ENCODE measurements at places on chromosomes 11 and 22.

DNA sequence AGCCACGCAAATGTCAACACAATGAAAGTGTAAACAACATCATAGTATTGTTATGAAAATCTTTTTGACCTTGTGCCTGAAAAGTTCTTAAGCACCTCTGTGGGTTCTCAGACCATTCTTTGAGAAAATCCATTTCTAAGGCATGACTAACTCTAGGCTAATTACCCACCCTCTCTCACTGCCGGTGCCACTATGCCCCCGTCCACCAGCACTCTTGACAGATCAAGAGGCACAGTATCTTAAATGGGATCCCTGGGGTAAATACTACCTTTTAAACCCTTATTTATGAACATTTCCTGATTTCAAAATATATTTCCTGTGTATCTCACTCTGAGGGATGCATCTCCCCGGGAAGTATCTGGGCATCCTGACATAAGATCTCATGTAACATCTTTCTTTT is 607.5 kb downstream of the METTL15 start:
- no peak for DNase-seq

DNA sequence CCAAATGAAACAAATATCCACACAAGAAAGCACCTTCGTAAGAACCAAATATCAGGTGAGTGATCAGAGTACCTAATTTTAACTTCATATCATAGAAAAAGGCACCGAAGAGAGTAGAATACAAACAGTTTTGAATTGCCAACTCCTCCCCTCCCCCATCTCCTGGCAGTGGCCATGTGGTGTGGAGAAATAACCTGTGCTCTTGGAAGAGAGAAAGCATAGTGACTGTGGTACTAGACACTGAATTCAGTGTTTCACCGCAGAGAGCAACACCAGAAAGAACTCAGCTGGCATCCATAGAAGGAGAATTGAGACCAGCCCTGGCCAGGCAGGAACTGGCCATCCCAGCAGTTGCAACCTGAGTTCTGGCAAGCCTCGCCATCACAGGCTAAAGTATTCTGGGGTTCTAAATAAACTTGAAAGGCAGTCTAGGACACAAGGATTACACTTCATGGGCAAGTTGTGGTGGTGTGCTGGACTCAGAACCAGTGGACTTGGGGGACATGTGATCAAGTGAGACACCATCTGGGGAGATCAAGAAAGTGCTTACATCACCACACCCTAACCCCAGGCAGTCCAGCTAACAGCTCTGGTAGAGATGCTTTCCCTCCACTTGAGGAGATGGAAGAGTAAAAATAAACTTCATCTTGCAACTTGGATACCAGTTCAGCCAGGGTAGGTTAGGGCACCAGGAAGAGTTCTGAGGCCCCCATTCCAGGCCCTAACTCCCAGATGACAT is 1003.2 kb downstream of the NTM start:
- DNase-seq, result no peak

- no peak for DNase-seq
These were observed 702 bp downstream of the SYN3 start for GRCh38 chr22:33057363-33057995.

- no peak for DNase-seq
These were observed 1.4 kb upstream of the CSF2RB start for GRCh38 chr22:36911887-36912661.

- peak; percentile 28 for DNase-seq
These were observed 784 bp upstream of the SYNGR1 start for GRCh38 chr22:39348909-39349505.

GRCh38 chr11:58965246-58965985 is 26.1 kb downstream of the GLYATL1 start:
- DNase-seq, result no peak

DNA sequence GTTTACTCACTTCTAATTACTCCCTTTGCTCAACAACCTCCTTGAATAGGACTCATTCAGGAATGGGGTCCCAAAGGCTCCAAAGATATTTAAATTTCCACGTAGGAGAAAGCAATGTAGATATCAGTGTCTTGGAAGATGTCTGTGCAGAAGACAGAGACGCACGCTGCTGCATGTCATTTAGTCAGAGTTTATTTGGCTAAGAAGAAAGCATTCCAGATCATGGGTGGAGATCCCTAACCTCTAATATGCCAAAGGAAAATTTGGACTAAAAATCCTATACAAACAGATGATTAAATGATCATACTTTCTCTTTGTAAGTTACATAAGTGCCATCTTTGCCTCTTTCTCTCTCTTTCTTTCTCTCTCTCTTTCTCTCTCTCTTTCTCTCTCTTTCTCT is at the start of gene OR10D3:
TSS of gene OR10D3 (plus strand) at position 278 of the 400 bp plus-strand sequence. CDS start 1,925 bp downstream, outside the sequence.
- no peak for DNase-seq

DNA sequence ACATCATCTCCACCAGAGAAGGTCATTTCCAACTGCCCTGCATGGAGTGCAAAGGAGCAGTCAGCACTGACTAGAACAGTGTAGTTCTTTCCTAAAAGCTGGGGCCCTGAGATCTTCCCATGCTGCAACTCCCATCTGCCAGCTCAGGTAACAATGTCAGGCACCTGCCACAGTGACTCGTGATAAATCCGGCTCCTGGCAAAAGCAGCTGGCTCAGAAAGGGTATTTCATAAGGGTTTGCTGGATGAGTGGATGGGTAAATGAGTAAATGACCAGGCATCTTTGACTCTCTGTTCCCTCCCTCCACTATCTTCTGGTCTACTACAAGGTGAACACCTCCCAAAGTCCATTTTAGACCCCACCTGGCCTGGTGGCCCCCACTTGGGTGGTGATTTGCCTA is 403.6 kb downstream of the NXPE2 start:
- DNase-seq, result no peak

DNA sequence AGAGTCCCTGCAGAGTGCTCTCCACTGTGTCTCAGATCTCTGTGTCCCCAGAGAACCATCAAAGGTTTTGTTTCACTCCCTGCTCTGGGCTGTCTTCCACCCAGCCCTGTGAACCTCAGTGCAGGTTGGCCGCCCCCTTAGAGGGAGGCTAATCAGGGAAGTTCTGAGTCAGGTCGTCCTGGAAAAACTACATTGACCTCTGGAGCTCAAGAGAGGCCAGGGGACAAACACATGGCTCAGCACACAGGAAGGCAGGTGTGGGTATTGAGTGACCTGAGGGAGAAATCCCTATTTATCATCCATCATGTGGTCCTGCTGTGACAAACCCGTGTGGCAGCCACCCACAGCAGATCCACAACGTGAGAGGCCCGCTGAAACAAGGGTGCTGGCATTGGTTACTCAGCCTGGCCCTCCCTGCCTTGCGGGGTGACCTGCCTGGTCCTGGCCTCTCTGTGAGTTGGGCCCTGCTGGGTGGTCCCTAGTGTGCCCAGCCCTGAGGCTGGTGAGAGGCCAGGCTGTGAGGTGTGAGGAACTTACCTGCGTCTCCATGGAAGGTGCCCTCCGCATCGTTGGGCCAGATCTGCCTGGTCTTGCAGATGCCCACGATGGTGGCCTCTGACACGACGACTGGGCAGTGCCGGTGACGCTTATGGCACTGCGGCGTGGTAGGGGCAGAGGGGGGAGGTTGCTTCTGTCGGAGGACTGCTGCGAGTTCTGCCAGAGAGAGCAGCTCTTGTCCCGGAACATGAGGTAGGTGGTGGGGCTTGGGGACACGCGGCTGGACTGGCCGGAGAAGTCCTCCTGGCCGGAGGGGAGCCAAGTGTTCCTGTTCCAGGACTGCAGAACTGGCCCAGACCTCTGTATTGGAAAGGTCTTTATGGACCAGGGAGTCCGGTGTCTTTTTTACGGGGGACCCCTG is 669 bp upstream of the BCR start:
- DNase-seq, result no peak

DNA sequence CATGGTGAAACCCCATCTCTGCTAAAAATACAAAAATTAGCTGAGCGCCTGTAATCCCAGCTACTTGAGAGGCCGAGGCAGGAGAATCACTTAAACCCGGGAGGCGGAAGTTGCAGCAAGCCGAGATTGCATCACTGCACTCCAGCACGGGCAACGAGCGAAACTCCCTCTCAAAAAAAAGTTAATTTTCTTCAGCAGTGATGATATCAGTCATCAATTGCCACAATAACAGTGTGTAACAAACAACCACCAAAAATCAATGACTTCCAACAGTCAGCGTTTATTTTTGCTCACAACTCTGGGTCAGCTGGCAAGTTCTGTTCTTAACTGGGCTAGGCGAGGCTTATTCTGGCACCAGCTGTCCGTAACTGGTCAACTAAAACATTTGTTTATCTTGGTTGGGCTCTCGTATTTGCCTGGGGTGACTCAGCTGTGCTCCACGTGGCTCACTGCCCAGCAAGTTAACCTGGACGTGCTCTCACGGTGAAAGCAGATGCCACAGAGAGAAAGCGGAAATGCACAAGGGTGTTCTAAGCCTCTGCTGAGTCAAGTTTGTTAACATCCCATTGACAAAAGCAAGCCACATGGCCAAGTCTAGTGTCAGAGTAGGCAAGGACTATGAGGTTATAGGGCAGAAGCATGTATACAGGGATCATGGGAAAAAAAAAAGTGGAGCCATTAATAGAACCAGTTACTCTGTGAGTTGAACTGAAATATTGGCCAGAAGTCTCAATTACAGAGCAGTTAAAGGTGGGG is 52.1 kb downstream of the LHFPL7 start:
- no peak for DNase-seq

DNA sequence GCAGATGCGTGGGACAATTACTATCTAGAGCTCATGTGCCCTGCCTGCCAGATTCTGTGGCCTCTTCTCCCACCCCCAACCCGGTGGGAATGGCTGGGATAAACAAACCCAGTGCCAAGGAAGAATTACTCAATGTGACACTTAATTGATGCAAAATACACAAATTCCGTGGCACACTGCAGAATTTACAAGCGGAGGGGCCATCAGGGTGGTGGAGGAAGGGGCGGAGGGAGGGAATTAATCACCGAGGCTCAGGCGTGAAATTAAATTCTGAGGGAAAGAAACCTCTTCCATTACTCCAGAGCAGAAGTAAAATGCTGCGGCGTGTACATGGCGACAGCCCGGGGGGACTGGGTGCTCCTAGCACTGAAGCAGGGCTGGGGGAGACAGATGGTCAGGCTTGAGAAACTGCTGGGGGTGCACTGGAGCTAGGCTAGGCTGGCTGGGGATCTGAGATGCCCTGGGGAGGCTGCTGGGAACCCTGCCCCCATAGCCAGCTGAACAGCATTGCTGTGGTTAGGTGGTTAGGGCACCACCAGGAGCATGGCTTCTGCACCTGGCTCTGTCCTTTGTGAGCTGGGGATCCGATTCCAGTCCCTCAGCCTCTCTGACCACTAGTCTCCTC is 200.6 kb downstream of the CEP164 start:
- no peak for DNase-seq

DNA sequence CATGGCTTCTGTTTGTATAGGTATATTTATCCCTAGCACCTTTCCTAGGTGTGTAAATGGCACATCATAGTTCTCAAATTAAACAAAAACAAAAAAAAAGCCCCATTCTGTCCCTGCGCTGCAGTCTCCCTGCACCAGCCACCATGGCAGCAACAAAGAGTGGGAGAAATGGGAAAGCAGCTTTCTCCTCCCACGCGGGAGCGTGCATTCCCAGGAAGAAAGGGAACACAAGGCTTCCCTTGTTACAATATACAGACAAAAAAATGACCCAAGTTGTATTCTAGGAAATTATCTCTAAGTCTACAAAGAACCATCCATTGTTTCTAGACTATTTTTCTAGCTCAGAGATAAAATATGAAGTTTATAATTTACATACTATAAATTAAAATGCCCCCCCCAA is 16.1 kb upstream of the TMPRSS5 start:
- no peak for DNase-seq

GRCh38 chr11:79404806-79405205 is 36.0 kb downstream of the TENM4 start:
- DNase-seq, result no peak

- DNase-seq, result no peak
These were observed 151.6 kb upstream of the E2F8 start for GRCh38 chr11:19392321-19392720.

All from GM13977 (cell line).